Dermis blood vessel endothelial cell (primary cell): ENCODE measurements at places on chromosomes 13 and 19. TPM values are rescaled to one million over a fixed set of nuclear protein-coding genes. Genes with fewer than 3 reads are reported as not detected.

GRCh38 chr19:41691268-41691970 is 3.3 kb upstream of the CEACAM7 start:
- DNase-seq, result peak; percentile 50

NLRP9 gene
- total RNA-seq, result not detected in 2 replicates

HSPBP1 gene
- 23.5 and 41.4 TPM in 2 replicates for total RNA-seq

LGALS7B gene
- 1.4 TPM in 1 of 2 replicates, not detected in the other for total RNA-seq

FCER2 gene
- total RNA-seq, result not detected in 2 replicates

DNA sequence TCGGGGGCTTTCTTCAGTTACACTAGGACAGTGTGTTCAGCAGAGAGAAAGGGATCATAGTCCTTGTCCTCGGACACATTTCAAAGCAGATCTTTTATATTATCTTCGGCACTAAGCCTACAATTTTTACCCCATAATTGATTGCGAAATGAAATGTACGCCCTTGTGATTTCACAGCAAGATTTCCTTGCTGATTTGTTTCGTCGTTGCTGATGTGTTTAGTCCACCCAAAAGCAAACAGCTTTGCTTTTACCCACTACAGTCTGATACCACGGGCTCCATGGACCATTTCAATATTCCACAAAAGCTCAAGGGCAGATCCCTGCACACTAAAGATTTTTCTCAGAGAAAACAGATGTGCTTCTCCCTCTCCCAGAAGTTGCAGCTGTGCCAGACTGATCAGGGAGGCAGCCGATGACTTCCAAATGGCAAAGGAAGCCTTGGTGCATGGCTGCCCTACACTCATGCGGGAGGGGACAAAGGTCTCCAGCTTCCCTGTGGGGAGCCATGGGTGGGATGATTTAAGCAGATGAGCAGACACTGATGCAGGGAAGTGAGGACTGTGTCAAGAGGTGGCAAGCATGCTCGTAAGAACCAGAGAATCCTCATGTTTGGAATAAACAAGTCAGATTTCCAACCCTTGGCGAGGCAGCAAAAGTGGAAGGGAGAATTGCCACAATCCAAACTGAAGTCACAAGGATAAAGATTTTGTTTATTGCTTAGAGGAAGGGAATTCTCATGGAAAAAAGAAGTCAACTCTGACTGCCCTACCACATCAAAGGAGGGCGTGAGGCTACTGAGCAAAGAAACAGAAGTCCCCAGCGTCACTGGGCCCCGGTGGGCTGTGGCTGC is 81.1 kb downstream of the STK24 start:
- no peak for DNase-seq

- no peak for DNase-seq
These were observed 135.6 kb downstream of the PAN3 start for GRCh38 chr13:28273919-28274318.

SIGLEC5 gene
- not detected in 2 replicates for total RNA-seq

CEACAM20 gene
- 0.05 TPM in 1 of 2 replicates, not detected in the other for total RNA-seq

DNA sequence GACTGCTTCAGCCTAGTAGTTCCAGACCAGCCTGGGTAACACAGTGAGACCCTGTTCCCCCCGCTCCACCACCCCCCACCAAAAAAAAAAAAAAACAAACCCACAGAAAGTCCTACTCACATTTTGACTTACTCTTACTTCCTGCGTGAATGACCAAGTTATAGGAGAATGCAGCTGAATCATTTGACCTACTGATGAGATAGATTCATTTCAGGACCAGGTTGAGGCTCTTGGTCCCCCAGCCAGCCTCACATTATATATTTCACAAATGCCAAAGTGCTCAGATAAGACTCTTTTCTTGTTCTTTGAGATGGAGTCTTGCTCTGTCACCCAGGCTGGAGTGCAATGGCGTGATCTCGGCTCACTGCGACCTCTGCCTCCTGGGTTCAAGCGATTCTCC is 70.2 kb downstream of the KLF5 start:
- no peak for DNase-seq

- DNase-seq, result no peak
These were observed 11.8 kb downstream of the IFNL1 start for GRCh38 chr19:39307822-39308530.

DNA sequence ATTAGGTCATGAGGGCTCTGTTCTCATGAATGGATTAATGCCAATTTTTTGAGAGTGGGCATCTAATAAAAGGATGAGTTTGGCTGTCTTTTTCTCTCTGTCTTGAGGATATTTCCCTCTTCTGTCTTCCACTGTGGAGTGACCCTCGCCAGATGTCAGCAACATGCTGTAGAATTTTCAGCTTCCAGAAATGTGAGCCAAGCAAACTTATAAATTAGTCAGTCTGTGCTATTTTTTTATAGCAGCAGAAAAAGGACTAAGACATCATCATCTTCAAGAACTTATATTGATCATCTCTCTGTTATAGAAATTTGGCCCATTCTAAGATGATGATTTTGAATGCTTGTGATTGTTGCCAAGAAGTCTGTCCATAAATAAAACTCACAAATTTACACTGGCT is 431.4 kb downstream of the FGF9 start:
- DNase-seq, result no peak

DNA sequence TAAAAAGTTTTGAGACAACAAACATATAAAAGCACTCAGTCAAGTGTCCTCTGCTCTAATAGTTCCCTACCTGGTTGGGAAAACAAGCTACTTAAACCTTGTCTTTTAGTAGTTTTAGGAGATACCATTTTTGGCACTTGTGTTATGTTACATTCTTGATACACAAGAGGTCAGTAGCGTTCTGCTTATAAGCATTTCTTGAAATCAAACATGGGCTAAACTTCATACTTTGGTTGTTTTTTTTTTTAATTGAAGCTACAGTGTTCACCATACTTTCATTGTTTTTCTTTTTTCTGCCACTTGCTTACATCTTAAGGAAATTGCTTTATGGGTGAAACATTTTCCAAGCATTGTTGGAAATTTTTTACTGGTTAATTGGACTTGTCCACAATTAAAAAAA is 12.9 kb downstream of the NHLRC3 start:
- DNase-seq, result peak; percentile 67

ERICH6B gene
- not detected in 2 replicates for total RNA-seq

GIPC1 gene
- 175 and 182 TPM in 2 replicates for total RNA-seq

- no peak for DNase-seq
These were observed 5.4 kb upstream of the OLFM4 start for GRCh38 chr13:53023246-53023645.

- DNase-seq, result no peak
These were observed 913 bp downstream of the MZF1 start for GRCh38 chr19:58572026-58572817.

SLC25A42 gene
- 4.4 and 4.5 TPM in 2 replicates for total RNA-seq

GRCh38 chr19:41928754-41929535 is 696 bp upstream of the ERFL start:
- no peak for DNase-seq

GRCh38 chr13:84845907-84846619 is 953.2 kb downstream of the SLITRK6 start:
- no peak for DNase-seq

GRCh38 chr13:51584731-51585672 is 740 bp downstream of the WDFY2 start:
- peak; percentile 70 for DNase-seq

NR2F6 gene
- 63.1 and 82.0 TPM in 2 replicates for total RNA-seq

DNA sequence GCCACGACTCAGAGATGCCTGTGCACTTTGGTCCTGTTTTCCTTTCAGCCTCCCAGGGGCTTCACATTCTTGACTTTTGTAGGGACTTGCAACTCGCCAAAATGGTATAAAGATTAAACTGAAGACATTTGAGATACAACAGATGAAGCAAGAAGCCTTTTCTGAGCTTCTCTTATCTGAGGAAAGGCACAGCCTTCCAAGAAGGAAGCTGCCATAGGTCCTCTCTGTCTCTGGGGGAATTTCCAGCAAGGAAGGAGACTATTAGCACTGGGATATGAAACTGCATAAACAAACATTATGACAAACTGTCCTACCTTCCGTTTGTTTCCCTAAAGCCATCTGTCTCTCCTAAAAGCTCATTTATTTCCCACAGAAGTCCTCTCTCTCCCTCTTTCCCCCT is 39.3 kb downstream of the TGDS start:
- peak; percentile 4 for DNase-seq

GRCh38 chr13:110310541-110311442 is 3.7 kb downstream of the COL4A2 start:
- no peak for DNase-seq

DNA sequence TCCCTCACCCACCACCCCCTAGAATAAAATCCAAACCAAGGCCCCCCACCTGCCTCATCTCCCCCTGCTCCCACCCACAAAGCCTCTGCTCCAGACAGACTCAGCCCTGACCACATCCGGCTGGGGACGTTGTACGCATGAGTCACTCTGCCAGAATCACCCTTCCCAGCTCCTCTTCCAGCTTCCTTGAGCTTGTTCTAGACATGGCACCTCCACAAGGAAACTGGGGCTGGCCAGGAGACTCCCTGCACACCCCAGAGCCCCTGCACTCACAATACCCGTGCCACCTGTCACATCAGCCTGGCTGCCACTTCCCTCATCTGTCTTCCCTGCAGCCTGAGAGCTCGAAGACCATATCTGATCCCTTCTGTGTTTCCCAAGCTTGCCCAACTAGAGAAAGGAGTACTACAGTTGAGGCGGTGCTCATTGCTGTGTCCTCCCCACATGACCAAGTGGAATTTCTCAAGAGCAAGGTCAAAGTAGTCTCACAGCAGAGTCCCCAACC is 9.7 kb downstream of the DEDD2 start:
- DNase-seq, result peak; percentile 69

GRCh38 chr19:19057317-19057716 is 6.5 kb upstream of the SLC25A42 start:
- DNase-seq, result no peak

- DNase-seq, result no peak
These were observed 322.7 kb downstream of the SUCLA2 start for GRCh38 chr13:47678201-47678968.

DNA sequence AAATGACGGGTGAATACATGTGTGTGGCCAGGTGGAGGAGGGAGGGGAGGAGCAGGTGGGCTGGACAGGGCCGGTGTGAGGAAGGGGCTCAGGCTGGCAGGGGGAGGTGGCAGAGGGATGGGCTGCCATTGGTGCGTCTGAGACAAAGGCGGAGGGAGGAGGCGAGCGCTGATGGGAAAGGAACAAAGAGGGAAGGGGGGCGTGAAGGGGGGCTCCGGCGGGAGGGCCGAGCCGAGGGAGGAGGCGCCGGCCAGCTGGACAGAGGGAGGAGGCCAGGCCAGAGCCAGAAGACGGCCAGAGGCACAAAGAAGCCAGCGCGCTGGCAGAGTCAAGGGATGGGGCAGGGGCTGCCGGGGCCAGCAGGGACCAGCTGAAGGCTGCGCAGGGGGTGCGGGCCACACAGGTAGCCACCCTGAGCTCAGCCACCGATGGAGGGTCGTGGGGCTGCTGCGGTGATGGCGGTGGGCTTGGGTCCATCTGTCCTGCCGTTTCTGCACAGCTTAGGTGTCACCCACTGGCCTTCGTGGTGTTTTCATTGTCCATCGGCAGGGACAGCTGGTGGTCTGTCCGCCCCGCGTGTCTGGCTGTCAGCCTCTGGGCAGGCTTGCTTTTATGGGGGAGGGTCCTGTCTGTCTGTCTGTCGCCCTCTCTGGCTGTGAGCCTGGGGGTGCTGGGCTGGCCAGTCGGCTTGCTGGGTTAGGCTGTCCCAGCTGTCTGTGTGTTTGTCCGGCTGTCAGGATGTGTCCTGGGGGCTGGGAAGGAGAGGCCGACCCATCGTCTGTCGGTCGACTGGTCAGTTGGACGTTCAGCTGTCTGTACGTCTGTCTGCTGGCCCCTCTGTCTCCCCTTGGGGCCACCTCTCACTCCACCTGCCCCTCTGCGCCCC is 2.2 kb downstream of the APC2 start:
- DNase-seq, result no peak

FXYD3 gene
- total RNA-seq, result 0.68 TPM in 1 of 2 replicates, not detected in the other

DNA sequence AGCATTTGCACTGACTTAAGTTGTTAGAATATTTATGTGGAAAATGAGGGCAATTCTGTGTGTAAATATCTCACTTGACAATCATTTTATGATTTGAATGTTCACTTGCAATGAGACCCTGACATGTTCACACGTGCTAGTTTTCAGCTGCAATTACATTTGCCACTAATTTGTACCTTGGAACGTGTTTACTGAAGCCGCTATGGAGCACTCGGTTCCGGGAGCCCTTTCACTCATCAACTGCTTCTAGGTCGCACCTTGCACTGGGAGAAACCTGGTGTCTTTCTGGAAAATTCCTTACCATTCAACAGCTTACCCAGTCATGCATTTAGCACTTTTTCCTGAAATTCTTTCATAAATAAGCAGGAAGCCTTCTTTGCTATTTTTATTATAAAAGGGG is 229.6 kb downstream of the ZIC5 start:
- DNase-seq, result no peak

- no peak for DNase-seq
These were observed 494.0 kb downstream of the LIG4 start for GRCh38 chr13:107721125-107721869.

DNA sequence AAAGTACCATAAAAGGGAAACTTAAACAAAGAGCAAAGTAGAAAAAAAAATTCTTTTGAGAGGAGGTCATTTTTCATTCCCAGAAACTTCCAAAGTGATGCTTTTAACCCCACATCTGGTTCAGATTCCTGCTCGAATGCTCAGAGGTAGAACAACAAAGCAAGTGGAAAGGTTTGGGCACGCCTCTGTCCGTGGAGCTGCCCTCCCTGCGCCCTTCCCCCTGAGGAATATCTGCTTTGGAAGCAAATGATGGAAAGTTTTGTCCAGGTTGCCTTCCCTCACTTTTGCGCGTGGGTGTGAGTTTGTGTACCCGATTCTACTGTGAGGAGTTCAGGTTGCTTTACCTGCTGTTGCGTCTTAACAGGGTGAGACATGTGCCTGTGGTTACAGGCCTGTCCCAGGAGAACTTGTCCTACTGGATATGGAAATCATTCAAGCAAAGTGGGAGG is 110.2 kb downstream of the KLF5 start:
- no peak for DNase-seq

OVOL3 gene
- total RNA-seq, result not detected in 2 replicates

DNA sequence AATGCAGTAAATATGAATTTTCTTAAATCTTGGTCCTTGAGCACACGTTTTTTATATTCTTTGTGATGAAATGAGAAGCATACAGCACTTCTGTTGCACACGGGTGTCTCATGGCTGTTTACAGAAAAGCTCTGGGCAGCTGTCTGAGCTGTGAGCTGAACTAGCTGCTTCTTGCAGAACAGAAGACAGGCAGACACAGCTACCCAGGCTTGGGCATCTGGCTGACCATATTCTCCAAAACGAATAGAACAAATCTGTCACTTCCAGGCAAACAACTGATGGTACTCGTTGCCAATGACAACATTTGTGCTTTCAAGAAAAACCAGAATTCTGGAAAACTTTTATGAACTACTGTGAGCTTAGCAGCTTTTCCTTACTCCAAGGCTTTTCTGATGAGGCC is 16.2 kb downstream of the PCID2 start:
- DNase-seq, result no peak
